ENCODE measurements at places on chromosomes 3 and 15. TPM values are rescaled to one million over a fixed set of nuclear protein-coding genes. Genes with fewer than 3 reads are reported as not detected.

DNA sequence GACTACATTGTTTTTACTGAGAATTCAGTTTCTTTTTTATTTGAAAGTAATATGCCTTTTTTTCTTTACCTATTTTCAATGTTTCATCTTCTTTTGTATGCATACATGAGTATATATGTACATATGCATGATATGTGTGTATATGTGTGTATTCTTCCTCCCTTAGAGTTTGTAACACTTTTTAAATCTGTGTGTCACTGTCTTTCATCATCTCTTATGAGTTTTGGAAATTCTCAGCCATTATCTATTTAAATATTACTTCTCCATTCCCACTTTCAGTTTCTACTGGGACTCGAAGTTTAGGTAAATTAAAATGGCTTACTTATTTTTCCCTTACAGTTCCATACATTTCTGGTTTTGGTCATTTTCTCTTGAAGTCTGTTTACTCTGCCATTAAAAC lies 754.1 kb downstream of the GRM7 start:
- no peak for DNase-seq

- no peak for DNase-seq
These were observed 235.3 kb upstream of the SETMAR start for GRCh38 chr3:4067893-4068292.

- no peak for DNase-seq
These were observed 2.0 kb upstream of the MCF2L2 start for GRCh38 chr3:183430325-183430957.

The GHSR gene
- total RNA-seq = not detected

DNA sequence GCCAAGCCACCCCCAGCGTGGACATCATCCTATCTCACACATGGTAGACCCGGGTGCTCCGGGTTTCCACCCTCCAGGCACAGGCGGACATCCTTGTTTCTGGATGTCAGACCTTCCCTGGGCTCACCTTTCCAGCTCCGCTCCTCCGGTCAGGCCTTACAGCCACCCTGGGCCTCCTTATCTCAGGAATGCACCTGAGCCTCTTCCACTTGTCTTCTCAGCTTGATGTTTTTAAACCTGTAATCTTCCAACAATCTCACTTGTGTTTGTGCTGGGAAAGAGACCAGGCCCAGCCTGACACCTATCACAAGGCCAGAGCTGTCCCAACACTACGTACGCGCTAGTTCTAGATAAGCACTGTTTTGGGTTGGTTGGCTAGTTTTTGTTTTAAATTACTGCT lies 53.9 kb downstream of the NIPA2 start:
- peak; percentile 74 for DNase-seq

DNA sequence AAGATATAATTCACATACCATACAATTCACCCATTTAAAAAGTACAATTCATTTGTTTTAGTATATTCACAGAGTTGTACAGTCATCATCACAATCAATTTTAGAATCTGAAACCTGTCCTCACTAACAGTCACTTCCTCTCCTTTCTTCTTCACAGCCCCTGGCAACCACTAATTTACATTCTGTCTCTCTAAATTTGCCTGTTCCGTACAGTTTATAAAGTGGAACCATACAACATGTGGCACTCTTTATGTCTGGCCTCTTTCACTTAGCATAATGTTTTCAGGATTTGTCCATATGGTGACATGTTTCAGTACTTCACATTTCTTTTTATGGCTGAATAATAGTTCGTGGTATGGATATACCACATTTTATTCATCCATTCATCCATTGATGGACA lies 22.7 kb downstream of the ERICH6 start:
- no peak for DNase-seq

DNA sequence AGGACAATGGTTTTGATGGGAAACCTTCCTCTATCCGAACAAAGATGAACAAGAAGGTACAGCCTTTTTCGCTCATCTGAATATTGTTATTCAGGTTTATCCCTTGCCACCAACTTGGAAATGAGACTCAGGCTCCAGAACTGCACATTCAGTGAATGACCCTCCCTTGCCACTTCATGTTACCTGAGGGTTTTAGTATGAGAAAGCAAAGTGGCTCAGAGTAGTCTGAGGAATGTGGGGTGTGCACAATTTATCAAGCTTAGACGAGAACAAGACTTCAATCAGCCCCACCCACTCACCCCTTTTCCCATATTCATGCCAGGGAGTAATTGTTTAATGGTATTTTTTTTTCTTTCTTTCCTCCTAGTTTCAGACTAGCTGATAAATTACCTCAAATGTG lies 265.3 kb upstream of the POU1F1 start:
- DNase-seq = no peak

- DNase-seq = no peak
These were observed 30.9 kb upstream of the POLR2M start for GRCh38 chr15:57675481-57676181.

The ANKRD63 gene
- total RNA-seq = not detected

DNA sequence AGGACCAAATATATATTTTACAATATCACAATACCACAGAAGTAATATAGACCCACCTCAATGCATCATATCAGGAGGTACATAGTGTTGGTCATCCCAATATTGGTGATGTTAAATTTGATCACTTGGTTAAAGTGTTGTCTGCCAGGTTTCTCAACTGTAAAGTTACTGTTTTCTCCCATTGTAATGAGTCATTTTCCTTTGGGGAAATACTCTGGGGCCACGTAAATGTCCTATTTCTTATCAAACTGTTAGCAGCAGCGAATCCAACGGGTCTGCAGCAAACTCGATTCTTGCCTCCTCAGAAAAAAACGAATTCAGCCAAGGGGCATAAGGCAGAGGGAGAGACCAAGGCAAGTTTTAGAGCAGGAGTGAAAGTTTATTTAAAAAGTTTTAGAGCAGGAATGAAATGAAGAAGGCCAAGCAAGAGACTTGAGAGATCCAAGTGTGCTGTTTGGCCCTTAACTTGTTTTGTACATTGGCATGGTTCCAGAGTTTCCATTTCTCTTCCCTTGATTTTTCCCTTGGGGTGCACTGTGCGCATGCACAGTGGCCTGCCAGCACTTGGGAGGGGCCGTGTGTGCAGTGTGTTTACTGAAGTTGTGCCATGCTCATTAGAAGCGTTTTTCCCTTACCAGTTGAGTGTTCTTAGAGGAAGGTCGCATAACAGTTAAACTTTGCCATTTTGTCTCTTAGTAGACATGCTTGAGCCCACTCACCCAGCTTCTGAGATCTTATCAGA lies 512.5 kb downstream of the AGBL1 start:
- DNase-seq = no peak

- DNase-seq = no peak
These were observed 161.4 kb upstream of the IQSEC1 start for GRCh38 chr3:13234666-13235065.

The USP13 gene
- 24.7 TPM for total RNA-seq

DNA sequence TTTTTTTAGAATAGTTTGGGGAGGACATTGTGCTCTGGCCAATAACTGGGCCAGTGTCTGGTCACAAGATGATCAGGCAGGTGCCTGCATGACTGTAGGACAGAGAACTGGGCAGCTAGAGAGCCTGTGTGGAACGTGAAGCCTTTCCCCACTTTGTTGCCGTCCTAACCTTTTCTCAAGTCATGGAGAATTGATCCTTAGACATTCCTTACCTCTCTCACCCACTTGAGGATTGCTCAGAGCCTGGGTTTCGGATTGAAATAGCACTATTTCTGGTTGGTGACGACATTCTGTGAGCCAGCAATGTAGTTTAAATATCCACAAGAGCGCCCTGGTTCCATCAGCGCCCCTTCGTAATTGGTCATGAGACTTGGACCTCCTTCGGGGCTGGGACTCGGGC lies 138.4 kb downstream of the IGF1R start:
- DNase-seq = no peak

DNA sequence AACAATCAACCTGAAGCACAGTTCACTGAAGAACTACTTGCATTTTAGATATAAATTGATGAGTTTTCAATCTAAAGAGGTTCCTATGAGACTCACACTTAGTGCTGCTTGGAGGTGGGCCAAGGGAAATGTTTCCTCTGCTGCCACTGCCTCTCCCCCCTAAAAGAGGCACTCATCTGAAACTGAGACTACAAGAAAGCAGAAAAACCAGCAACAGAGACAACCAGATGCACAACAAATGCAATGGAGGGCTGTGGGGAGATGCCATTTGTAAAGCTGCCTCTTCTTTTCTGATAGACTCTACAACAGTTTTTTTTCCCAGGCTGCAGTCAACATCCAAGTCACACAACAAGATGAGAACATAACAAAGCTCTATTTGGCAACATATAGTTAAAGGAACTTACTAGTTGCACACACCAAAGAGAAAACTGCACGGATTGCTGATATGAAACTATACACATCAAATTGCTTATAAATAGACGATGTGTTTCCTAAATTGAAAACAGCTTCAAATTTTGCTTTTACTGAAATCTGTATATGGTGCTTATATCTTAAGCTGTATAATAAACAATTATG lies 11.0 kb downstream of the TSPAN3 start:
- no peak for DNase-seq

DNA sequence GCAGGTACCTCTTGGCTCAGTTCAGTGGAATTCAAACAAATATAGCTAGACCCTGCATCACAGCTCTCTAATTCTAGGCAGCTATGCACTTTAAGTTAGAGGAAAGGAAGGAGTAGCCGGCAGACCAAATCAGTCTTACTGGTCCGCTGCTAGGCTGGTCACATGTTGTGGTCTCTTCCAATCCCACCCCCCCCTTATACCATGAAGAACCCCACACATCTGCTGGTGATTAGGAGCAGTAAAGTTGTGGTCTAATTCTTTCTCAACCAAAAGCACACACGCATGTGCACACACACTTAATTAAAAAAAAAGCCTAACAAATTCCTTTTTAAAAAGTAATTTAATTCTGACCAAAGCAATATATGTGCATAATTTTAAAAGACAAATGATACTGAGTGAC lies 16.7 kb upstream of the SH3GL3 start:
- no peak for DNase-seq

- DNase-seq = no peak
These were observed 78.3 kb upstream of the POLG start for GRCh38 chr15:89412905-89413411.

The KCNMB2 gene
- not detected for total RNA-seq

GRCh38 chr3:8650583-8651416 lies 6.2 kb upstream of the SSUH2 start:
- DNase-seq = no peak

DNA sequence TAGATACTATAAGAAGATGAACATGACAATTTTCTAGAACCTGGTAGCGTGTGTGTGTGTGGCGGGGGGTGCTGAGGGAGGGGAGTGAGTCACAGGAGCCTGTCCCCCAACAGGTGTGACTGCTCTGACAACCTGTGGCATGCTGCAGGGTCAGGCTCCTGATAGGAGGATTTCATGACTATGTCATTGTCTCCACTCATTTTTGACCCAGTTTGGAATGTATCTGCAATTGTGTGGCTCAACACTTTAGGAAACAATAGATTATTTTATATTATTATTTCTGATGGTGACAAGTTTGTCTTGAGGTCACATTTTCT lies 9.3 kb upstream of the VILL start:
- DNase-seq = peak; percentile 14
